ENCODE measurements at places on chromosomes 7 and 10.

DNA sequence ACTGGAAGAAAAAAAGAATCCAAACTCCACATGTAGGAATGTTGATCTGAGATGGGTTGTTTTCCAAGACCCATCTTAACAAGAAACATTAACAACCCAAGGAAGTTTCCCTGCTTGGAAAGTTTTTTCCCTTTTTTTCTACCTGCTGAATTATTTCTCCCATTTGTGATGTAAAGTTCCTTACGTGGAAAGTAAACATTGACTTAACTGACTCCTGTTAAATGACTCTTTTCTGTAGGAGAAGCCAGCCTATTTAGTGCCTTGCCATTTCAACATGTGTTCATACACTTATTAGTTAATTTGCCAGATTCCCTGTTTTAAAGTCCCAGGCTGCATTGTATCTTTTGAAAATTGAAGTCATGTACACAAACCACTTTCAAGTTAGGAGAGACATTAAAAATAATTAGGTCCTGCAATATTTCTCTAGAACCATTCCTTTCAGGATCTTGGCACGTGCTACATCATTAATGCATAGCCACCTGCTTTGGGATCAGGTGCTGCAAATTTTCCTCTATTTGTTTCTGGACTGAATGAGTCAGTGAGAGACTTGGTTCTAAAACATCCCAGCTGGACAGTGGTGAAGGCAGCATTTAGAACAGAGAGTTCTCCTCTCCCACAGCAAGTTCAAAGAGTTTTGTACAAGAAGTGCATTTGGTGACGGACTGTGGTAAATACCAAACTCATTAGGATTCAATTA is 698.5 kb downstream of the SUGCT start:
- no peak for DNase-seq

DNA sequence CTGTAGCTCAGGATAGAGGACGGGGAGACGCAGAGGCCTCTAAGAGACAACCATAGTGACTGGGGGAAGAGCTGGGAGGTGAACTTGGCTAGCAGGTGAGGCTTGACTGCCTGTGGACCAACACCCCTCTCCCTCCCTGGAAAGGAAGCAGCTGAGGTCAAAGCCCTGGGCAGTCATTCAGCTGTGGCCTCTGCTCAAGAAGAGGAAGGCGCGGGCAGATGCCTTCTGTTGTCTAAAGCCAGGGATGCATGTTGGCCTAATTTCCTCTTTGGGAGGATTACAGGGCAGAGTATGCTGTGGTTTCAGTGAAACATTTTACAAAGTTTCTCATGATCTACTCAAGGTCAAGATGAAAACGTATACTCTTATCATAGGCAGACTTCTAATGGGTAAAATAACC is 327.1 kb downstream of the PRPF18 start:
- DNase-seq: no peak

DNA sequence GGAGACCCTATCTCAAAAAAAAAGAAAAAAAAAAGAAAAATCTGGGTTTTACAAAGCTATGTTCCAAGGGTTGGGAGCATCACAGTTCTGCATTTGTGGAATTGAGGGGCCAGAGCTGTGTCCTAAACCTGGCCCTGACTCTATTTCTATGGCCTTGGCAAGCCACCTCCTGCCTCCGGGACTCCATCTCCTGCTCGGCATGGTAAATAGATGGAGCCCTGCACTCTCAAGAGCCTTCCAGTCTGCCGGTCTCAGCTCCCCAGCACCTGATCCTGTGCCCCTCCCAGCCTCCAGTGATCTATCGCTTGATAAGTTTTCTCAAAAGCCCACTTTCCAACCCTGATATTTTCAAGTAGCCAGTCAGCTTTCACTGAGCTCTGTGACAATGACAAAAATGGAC is 43.0 kb downstream of the KCNH2 start:
- DNase-seq: no peak

DNA sequence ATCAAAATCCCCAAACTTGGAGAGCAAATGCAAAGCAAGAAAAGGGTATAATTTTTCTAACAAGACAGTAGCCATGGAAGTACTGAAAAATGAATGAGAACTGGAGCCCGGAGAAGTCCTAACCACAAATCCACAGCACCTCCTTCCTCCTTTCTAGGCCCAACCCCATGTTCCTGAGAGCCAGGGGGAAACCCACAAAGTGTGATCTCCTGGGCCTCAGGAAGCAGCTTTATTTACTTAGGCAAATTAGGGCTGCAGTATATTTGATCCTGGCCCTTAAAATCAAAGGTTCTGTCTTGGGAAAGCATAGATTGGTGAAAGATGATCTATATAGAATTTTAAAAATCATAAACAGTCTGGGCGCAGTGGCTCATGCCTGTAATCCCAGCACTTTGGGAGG is 103.0 kb downstream of the DOCK4 start:
- no peak for DNase-seq

GRCh38 chr10:36608866-36609265 is 516.5 kb upstream of the ANKRD30A start:
- no peak for DNase-seq

All from GM12864 (cell line).